CD4-positive, alpha-beta T cell treated with Interleukin-17A for 1 hour (primary cell): ENCODE measurements at places on chromosomes 2 and 18.

- no peak for DNase-seq
Measured at GRCh38 chr2:20327370-20327769, 23.3 kb downstream of the PUM2 start.

DNA sequence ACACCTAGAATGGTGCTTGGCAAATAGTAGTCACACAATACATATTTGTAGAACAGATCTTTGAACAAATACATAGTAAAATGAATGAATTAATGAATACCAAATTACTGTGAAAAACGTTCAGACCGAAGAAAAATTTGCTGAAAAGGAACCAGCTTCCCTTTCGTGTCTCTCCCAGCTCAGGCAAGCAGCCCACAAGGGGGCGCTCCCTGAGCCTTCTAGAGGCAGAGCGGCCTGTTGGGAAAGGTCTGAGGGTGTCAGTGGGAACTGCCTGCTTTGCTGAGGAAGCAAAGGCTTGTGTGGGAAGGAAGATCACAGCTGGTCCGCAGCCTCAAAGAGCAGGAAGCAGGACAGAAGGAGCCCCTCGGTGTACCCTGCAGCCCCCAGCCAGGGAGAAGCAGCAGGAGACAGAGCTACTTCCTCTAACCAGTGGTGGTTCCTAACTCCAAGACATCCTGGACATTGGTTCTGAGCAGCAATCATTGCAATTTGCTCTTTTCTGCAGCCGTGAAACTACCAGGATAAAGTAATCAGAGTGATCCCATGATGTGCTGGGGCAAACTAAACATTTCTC, 231.1 kb downstream of the ANKRD30B start:
- no peak for DNase-seq

DNA sequence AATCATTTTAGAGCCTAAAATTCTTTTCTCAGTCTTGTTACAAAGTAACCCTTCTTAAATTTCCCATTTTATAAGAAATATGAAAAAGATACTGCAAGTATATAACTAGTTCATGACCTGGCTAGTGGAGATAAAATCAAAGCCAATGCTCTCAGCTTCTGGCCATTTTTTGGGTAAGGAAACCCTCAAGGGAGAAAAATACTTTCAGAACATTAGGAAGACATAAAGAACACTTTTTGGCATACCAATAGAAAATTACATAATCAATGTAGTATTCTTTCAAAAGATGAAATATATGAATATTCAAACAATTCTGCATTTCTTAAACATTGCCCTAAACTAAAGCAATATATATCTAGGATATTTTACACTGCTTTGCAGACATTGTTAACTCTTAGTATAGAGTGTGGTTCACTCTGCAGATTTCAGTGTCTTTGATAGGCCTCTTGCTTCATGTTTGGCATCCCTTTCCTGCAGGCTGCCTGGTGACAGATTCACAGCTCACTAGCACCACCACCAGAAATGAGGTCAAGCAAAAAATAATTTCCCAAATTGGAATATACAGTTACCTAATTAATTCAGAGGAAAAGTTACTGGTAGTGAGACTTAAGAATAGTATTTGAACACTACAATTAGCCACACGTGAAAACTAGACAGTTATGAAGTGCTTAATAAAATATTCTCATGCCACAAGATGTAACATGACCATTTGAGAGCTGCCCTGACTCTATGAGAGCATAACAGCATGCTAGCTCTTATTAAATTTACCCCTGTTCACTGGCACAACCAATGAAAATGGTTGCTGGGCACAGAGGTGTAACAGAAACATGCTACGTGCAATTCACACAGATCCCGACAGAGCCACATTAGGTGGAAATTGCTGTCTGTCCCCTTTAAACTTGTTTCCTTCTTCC, 36.0 kb downstream of the PAIP2B start:
- DNase-seq: no peak

GRCh38 chr2:237474442-237474911, 12.6 kb upstream of the MLPH start:
- DNase-seq: no peak

GRCh38 chr2:2757764-2758163, 426.7 kb upstream of the MYT1L start:
- peak; percentile 3 for DNase-seq

DNA sequence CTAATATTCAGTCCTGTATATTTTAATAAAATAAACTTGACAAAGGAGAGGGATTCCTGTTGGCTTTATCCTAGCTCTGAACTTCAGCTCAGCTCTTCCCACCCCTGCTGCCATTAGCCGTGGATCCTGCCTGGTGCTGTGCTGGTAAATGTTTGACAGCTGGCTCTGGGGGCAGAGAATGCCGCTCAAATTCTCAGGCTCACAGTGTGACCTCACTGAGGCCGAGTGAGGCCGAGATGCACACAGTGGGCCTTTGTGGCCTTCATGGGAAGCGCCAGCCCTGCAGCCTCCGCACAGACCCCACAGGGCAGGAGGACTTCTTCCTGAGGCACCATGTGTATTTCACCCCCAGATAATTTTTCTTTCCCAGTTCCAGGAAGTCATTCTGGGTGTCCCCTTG, 16.5 kb upstream of the FAHD2A start:
- DNase-seq: no peak

DNA sequence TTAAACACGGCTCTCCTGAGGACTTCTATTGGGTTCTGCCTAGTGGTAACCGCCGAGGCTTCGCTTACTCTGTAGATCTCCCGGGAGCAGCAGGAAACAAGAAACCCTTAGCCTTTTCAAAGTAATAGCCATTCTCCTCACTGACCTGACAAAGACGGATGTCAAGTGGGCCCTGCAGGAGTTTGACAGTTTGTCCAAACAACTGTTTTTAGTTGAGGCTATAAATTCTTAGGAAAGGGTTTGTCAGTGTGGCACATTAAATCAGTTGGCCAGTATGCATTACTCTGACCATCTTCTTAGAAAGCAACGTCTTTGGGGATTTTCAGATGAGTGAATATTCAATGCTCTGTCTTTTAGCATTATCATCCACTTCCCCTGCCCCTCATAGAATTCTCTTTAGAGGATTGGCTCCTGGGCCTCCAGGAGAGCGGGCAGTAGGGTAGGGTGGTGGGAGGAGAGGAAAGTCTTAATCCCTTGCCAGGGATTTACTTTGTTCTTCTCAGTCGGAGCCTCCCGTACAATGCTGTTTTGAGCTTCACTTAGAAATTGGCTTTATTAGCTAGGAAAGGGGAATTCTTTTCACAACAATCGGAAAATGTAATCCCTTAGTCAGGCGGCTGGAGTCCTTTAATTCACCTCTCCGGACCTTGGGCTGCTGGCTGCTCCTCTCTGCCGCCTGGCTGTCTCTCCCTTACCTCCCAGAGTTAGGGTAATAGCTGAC, 13.3 kb upstream of the C18orf32 start:
- DNase-seq: no peak

DNA sequence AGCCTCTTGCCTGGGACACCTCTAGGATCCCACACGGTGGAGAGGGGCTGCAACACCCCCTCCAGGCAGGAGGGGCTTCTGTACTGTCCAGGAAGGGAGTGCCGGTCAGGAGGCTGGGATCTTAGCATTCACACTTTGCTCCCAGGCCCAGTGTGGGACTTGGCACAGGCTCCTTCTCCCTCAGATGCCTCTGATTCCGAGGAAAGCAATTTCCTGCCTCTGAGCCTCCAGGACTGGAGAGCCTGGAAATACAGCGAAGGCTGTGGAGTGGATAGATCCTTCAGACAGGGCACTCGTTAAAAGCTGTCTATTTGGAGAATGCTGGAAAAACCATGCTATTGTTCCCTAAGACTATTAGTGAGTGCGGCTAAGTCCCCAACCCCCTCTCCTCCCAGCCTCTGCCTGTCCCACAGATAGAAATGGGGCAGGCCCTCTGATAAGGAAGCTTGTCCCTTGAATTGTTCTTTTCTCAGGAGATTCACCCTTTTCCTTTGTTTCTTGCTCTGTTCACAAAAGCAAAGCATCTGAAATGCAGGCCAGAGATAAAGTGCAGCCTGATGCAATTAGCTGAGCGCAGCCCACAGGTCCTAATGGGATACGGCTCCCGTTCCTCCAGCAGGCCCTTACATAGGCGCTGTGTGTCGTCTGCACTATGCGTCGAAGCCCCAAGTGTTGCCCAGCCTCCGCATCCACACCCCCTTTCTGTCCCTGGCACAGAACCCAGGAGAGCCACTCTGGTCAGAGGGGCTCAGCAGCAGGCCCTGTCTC, 252.2 kb downstream of the KLHL29 start:
- no peak for DNase-seq

- no peak for DNase-seq
Measured at GRCh38 chr2:133044556-133044955, 374.6 kb upstream of the LYPD1 start.

GRCh38 chr2:76491503-76491902, 780.8 kb upstream of the GCFC2 start:
- no peak for DNase-seq

DNA sequence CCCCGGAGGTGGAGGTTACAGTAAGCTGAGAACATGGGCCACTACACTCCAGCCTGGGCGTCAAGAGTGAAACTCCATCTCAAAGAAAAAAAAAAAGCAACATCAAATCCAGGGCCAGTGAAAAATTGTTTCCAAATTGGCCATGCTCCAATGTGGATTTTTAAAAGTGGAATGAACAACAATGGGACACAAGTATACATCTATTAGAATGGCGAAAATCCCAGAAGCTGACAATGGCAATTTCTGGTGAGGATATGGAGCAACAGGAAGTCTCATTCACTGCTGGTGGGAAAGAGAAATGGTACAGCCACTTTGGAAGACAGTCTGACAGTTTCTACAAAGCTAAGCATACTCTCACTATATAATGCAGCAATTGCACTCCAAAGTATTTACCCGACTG, 161.4 kb downstream of the UXS1 start:
- no peak for DNase-seq

- no peak for DNase-seq
Measured at GRCh38 chr2:16406496-16407289, 258.9 kb downstream of the CYRIA start.

DNA sequence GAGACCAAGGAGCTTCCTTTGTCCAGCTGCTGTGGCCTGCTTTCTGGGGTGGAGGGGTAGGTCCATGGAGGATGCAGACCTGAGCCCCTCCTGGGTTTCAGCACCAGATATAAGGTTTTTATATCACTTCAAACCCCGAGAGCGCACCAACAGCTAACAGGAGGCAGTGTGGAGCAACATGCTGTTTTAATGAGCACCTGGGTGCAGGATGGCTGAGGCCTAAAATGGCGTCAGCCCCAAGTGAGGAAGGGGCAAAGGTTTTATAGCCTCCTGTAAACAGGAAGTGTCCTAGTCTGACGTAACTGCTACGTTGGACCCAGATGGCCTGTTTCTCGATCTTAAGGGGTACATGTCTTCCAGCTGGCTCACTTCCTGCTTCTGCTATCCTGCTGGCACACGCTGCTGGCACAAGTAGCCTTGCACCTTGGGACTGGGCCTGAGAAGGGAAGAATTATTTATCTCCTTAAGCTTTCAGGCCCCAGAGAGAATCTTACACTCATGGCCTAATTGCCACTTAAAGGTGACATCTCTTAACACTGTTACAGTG, 11.4 kb upstream of the REG1B start:
- no peak for DNase-seq

DNA sequence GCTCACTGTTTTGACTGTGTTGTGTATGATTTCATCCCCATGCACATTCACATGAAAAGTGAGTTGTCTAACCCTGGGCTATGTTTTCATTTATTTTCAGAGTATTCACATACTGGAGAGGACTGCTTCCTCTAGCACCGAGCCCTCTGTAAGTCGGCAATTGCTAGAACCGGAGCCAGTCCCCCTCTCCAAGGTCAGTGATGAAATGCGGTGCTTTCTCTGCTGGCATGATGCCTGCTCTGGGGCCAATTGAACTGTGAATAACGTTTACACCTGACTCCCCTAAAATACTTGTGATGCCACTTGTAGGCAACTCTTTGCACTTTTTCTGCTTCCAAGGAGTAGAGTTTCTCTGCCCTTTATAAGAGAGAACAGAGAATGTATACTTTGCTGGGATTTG, 126.9 kb downstream of the PRKRA start:
- DNase-seq: no peak

- no peak for DNase-seq
Measured at GRCh38 chr2:74008761-74009395, 24.2 kb downstream of the TET3 start.

GRCh38 chr2:231708773-231709635, 679 bp downstream of the PTMA start:
- DNase-seq: peak; percentile 72

GRCh38 chr2:154480521-154480920, 218.0 kb upstream of the KCNJ3 start:
- DNase-seq: no peak

DNA sequence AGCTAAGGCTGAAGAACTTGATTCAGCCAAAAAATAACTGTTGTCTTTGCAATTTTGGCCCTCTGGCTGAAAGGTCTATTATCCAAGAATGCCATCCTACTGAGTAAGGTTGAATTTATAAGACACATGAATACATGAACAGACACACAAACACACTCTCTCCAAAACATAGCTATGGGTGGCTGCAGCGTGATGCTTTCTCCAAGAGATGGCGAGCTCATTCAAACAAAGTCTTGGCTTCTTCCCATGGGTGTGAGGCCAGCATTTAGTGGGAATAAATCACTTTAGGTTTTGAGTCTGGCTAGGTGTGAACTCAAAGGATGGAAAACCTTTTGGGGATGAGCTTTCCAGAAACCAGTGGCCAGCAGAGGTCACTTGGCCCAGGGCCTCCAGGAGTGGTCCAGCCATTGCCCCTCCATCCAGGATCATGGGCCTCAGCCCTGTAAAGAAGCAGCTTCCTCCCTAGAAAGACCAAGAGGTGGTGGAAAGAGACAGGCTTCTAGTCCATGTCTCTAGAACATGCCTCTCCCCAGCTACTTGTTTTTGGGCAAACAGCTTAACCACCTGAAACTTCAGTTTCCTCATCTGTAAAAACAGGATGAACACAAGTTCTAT, 11.0 kb upstream of the OSR1 start:
- DNase-seq: no peak

DNA sequence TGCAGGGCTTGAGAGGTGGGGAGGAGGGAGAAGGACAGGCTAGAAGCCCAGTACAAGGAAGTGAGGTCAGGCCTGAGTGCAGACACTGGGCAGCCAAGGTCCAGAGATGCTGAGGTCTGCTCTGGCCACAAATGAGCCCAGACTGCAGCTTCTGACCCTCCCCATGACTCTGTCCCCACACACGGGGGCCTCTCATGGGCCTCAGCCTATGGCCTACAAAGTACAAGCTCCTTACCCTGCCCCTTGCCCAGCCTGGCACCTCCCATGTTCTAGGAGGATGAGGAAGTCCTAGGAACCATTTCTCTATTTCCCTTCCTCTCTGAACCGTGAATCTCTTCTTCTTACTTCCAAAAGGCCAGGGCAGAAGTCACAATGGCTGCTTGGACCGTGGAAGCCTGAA, 193.8 kb downstream of the ANKRD30B start:
- no peak for DNase-seq

DNA sequence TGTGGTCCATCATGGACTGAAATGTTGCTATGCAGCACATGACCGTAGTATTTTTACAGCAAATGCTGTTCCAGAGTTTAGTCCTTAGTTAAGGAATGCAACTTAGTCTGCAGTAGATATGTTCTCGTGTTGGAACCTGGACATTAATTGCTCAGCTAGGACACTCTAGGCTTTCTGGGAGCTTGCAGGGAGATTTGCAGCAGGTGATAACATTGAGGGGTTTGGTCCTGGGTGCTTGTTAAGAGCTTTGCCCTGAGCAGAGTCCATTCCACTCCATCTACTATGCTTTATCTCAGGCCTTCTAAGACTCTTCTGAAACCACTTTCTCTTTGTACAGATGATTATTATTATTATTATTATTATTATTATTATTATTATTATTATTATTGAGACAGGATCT, 27.1 kb downstream of the DRC1 start:
- DNase-seq: no peak

GRCh38 chr2:188810586-188810985, 163.6 kb upstream of the COL3A1 start:
- DNase-seq: no peak

GRCh38 chr18:49572611-49573345, 10.9 kb downstream of the LIPG start:
- no peak for DNase-seq
